ENCODE measurements at places on chromosomes 16 and 17. TPM values are rescaled to one million over a fixed set of nuclear protein-coding genes. Genes with fewer than 3 reads are reported as not detected.

DNA sequence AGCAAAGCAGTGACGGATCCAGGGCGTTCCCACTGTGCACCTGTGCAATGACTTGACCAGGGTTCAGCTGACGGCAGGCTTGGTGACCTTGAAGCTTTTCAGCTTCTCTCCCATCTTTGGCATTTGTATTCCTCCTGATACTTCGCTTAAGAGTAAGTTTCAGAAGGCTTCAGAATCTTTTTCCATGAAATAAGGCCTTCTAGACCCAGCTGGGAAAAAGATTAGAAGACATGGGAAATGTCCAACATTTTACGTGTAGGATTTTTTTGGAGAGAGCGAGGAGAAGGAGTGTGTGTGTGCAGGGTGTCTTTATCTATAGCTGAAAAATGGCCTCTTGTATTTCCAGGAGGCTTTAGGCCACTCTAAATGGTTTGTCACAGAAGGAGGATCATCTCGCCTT is 104.1 kb downstream of the BANP start:
- no peak for DNase-seq

- DNase-seq, result no peak
These were observed 32.1 kb upstream of the IL17C start for GRCh38 chr16:88606148-88606757.

DNA sequence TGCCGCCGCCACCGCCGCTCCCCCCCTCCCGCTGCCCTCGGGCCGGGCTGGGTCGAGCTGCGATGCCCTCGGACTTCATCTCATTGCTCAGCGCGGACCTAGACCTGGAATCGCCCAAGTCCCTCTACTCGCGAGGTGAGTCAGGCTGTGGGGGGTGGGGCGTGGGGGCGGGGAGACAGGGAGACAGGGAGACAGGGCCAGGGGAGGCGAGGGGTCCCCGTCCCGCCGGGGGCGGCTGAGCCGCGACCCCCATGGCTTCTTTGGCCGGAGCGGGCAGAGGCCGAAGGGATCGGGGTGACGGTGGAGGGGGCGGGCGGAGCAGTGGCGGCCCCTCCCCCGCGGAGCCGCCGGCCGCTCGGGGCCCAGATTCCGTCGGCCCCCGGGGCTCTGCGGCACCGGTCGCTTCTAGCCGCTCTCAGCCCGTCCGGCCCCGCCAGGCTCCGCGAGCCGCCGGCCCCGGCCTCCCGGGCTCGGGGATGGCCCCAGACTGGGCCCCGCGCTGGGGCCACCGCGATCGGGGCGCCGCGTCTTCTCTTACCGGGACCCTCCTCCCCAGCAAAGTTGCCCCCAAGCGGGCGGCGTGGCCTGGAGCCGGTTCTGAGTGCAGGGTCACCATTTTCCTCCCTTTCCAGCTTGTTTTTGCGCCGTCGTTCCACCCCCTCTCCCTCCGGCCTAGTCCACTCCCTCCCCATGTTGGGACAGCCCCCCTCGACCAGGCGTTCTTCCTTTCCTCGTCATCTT is 644 bp downstream of the NFAT5 start:
- DNase-seq, result peak; percentile 67

DNA sequence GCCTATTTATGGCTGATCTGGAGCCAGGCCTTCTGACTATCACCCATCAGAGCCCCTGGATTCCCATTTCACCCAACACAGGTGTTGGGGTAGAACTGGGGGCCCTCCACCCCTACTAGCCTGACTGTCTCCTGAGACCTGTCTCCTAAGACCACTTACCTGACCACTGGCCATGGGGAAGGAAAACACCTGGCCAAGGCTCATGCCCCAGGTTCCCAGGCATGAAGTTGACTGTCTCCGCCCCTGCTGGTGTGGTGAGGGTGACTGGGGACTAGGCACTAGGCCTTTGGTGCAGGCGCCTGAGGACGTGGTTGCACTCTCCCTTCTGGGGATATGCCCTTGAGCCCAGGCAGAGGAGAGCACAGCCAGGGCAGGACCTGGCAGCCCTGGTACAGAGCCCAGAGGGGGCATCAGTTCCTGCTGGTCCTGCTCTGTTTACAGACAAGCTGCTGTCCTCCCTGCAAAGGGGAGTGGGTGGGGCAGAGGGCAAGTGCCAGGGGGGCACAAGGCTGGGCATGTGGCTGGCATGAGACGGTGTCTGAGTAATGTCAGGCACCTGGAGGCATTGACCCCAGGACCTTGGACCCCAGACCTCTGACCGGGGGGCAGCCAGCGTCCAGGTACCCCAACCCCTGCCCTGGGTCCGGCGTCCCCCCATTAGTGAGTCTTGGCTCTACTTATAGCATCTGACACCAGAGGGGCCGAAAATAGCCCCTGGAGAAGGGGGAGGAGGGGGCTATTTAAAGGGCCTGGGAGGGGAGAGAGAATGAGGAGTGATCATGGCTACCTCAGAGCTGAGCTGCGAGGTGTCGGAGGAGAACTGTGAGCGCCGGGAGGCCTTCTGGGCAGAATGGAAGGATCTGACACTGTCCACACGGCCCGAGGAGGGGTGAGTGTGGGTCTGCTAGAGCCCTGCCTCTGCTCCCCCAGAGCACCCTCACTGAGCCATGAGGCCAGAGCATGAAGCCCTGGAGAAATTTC is at the start of gene TCAP:
TSS of gene TCAP (plus strand) at position 769 of the 981 bp plus-strand sequence. CDS start at position 780, 11 bp downstream.
- DNase-seq, result no peak

DNA sequence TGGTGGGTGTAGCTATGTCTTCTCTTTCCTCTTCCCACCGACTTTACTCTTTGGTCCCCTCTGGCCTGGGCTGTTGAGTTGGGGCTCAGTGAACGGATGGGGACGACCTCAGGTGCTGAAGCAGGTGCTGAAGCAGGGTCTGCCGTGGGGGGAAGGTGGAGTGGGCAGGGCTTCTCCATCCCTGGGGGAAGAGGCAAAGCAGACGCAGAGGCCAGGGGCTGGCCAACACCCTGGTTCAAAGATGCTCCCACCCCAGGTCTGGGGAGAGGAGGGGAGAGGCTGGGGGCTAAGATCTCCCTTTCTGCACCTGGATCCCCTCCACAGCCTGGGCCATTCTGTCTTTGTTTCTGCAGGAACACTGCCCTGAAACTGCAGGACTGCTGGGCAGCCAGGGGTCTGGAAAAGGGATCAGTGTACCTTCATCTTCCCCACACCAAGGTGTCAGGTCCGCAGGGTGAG is 22.9 kb downstream of the ALOX12B start:
- DNase-seq, result no peak

DNA sequence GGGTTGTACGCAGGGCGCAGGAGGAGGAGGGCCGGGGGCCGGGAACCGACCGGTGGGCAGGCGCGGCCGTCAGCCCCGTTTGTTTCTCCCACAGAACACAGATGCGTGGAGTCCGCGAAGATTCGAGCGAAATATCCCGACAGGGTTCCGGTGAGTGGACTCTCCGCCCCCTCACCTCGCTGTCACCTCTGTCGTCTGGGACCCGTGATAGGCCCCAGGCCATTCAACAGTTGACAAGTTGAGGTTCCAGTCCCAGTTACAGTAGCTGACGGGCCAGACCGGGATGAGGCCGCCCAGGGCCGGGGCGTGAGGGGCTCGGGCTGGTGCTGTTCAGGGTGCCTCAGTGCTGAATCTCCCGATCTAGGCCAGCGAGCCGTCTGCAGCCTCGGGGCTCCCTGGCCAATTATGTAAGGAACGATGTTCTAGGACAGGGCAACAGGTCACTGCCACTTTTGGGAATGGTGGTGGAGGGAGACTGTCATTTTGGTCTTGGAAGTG is 628 bp downstream of the GABARAPL2 start:
- no peak for DNase-seq

- DNase-seq, result no peak
These were observed 18.4 kb downstream of the TUBD1 start for GRCh38 chr17:59874376-59874775.

DNA sequence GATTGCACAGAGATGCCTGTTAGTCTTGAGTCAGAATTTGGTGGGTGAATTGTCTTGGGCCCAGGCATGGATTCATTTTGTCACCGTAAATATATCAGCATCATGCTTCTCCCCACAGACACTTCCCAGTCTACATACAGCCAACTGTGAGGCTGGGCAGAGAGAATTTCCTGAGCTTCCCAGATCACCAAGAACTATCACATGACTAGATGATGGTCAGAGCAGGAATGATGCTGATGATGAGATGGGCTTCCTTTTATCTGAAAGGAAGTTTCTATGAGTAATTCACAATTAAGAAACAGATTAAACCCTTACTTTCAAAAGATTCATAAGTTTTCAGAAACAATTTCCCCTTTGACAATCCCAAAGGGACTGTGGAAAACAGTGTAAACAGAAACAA is 323 bp upstream of the KRTAP9-9 start:
- no peak for DNase-seq

- no peak for DNase-seq
These were observed 127.2 kb downstream of the CDH8 start for GRCh38 chr16:61909074-61909473.

DNA sequence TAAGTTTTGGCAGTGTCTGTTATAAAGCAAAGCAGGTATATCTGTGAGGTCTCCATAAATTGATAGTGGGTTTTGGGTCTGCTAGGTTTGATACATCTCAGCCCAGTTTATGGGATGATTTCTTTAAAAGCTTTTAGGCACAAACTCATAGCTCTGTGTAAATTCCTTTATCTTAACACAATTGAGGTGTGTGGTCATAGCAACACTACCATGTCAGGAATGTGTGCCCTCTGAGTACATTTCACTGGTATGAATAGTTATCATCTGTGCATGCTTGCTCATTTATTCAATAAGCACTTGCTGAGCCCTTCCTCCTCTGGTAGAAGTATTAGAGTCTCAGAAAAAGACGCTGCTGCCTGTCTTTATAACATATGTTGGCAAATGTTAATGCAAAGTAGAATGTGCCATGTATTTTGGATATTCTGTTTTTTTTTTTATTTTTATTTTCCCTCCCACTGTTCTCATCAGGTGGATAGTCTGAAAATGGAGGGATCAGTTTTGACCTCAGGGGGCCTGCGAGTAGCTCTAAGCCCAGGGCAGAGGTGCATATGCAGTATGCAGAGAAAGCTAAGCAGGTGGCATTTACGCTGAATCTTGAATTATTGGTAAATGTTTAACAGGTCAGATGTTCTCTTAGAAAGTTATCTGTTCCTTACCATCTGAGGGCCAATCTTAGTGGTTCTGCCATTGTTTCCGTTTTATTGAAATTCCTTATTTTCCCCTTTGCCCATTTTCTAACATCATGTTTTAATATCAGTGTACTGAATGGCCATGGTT is 90.7 kb downstream of the WNT3 start:
- DNase-seq, result peak; percentile 79

DNA sequence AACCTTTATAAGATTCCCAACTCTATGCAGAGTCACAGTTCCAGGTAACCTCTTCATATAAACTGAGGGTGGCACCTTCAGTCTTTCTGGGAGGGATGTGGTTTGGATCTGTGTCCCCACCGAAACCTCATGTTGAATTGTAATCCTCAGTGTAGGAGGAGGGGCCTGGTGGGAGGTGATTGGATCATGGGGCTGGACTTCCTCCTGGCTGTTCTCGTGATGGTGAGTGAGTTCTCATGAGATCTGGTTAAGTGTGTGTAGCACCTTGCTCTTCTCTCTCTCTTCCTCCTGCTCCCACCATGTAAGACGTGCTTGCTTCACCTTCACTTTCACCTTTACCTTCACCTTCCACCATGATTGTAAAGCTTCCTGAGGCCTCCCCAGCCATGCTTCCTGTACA is 30.5 kb downstream of the HS3ST2 start:
- DNase-seq, result no peak

GRCh38 chr17:55326030-55326429 is 61.3 kb downstream of the HLF start:
- no peak for DNase-seq

The VASN gene
- total RNA-seq, result 130 TPM

The MILR1 gene
- total RNA-seq, result 52.5 TPM

The TERB1 gene
- total RNA-seq, result 0.08 TPM

The TP53TG3F gene
- not detected for total RNA-seq

Measured in fibroblast of the aortic adventitia (primary cell).